ENCODE measurements at places on chromosomes 12 and 14.

DNA sequence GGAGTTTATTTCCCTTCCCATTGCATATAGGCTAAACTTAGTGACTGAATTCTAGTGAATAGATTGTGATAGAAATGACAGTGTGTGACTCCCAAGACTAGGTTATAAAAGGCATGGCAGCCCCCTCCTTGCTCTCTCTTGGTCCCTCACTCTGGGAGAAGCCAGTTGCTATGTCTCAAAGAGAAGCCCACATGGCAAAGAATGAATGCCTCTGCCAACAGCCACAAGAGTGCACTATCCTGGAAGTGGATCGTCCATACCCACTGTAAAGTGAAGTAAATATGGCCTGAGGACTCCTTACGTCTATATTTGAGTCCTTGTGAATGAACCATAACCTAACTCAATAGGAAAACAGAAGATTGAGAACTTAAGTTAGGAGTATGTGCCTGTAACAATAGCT is 35.4 kb upstream of the HMGA2 start:
- DNase-seq: no peak

DNA sequence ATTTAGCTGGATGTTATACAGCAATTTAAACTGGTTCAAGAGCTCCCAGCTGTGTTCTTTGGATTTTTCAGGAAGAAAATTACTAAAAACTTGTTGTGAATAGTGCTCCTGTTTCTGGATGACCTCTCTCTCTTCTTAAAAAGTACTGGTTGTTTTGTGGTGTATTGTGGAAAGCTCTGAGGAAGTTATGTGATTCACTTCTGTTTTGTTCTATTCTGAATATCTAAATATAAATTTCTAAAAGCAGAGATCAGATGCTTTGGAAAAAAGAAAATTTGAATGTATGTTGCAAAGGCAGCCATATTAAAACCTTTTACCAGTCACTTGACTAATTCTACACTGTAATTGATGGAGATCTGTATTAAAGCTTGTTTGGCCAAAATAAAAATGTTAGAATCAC is 3.4 kb upstream of the C3AR1 start:
- no peak for DNase-seq

- DNase-seq: no peak
Observed at GRCh38 chr14:105150368-105151083, 18.1 kb downstream of the JAG2 start.

- no peak for DNase-seq
Observed at GRCh38 chr14:103134405-103134804, 11.1 kb downstream of the TNFAIP2 start.

- DNase-seq: no peak
Observed at GRCh38 chr12:26327975-26328644, 132.7 kb downstream of the SSPN start.

GRCh38 chr12:32706335-32707024 is 27.4 kb downstream of the DNM1L start:
- DNase-seq: no peak

DNA sequence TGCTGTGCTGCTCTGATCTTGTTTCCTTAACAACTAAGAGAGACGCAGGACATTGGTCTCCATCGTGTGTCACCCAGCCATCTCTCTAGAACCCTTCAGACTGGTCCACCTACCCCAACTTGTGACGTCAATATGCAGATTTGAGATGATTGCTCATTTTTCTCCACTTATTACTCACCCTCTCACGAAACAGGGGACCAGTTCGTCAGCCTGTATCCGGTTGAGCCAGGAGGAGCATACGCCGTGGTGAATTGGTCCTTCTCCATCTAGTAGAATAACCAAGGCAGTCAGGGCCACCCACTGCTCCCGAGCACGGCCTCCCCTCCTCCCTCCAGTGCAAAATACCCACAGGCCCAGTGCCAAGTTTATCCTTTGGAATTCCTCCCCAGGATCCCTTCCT is 36.2 kb upstream of the FBXO21 start:
- DNase-seq: no peak

DNA sequence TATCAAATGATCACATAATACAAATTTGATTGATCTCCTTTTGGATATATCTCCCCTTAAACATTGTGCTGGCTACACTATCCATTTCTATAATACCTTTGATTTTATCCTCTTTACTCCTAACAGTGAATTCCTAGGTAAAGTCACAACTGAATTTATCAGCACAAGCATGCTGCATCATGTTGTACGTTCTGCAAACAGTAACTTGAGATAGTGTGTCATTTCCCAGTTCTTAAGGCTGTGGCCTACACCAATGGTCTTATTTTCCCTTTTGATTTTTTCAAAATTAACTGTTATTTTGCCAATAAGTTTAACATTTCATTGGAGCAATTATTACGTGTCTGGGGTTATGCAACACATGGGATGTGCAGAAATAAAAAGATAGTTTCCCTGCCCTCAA is 24.8 kb downstream of the PRKCH start:
- DNase-seq: no peak

GRCh38 chr14:88323086-88323522 is at the start of gene KCNK10:
Gene KCNK10 (minus strand): TSS chr14:88323269. CDS start chr14:88322798, 471 bp downstream.
- no peak for DNase-seq

- no peak for DNase-seq
Observed at GRCh38 chr12:104219361-104219892, 3.8 kb downstream of the TXNRD1 start.

- DNase-seq: no peak
Observed at GRCh38 chr14:72965249-72965648, 39.0 kb downstream of the DCAF4 start.

- DNase-seq: no peak
Observed at GRCh38 chr12:23948291-23948690, 1.2 kb downstream of the SOX5 start.

GRCh38 chr12:21438643-21439042 is 1.2 kb downstream of the PYROXD1 start:
- DNase-seq: no peak

GRCh38 chr12:6358881-6359280 is 16.5 kb downstream of the SCNN1A start:
- DNase-seq: no peak

GRCh38 chr12:100279607-100280244 is 12.7 kb downstream of the SCYL2 start:
- no peak for DNase-seq

DNA sequence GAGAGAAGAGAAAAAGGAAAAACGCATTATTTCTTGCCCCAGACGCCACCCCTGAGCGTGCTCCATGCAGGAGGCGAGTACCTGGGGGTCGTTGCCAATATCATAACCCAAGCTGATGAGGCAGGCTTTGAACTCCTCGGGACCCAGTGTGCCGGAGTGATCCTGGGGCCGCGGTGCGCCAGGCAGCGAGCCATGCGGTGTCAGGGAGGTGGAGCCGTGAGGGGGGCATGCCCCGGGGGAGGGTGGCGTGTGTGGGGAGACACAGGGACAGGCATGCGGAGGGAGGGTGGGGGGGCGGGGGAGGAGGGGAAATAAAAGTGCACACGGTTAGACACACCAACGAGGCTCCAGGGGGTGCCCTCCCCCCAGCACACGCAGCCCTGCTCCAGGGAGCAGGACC is 86.0 kb upstream of the ZFP36L1 start:
- no peak for DNase-seq

DNA sequence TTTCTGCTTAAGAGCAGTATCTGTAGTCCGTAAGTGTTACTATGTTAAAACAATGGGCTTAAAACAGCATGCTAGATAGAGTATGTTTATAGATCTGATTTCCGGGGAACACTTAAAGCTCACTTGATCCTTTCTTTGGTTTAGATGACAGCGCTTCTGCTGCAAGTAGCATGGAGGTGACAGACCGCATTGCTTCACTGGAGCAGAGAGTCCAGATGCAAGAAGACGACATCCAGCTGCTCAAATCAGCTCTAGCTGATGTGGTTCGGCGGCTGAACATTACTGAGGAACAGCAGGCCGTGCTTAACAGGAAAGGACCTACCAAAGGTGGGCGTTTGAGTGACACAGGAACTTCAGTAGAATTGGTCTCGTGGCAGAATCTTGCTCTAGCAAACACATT is 57.5 kb downstream of the EML1 start:
- no peak for DNase-seq

GRCh38 chr12:128056136-128056801 is 210.7 kb upstream of the TMEM132C start:
- DNase-seq: no peak

GRCh38 chr12:28217805-28218204 is 27.5 kb downstream of the CCDC91 start:
- DNase-seq: no peak

DNA sequence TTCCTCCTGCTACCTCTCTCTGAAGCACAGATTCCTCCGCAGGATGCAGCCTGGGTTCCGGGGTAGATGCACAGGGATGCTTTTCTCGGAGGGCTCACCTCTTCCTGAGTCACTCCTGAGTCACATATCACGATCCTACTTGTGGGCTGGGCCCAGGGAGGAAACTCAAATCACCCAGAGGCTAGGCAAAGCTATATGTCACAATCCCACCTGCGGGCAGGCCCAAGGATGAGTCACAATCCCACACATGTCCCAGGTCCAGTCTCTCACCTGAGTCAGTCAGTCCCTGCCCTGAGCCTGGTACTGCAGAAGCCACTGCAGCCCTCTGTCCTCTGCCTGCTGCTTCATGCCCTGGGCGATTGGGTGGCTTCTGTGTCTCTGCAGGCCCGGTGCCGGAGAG is 149.0 kb upstream of the GSC start:
- no peak for DNase-seq

- DNase-seq: no peak
Observed at GRCh38 chr14:73833530-73834260, 17.9 kb upstream of the PTGR2 start.

GRCh38 chr12:14716848-14717444 is 20.5 kb upstream of the GUCY2C start:
- peak; percentile 57 for DNase-seq

- no peak for DNase-seq
Observed at GRCh38 chr14:67395876-67396189, 16.1 kb downstream of the PLEK2 start.

DNA sequence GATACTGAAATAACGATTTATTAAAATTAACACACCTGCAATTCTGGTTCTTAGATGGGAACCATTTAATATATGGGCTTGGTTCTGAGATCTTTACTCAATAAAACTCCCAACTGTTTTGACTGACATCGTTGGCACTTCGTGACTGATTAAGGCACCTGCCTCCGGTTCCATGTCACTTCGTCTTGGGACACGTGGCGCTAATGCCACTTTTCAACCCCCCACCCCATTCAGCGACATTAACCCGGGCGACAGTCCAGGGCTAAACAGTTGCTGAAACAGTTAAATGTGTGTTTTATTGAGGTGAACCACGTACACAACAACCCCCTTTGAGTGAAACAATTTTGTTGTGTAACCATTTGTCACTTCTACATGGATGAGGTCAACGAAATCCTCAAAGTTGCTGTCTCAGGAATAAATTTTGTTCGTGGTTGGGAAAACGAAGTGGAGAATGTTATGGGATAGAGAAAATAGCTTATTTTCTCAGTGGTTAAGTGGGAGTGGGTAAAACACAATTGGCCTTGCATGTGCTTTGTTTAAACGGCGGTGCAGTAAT is 9.9 kb upstream of the SLC38A2 start:
- no peak for DNase-seq

DNA sequence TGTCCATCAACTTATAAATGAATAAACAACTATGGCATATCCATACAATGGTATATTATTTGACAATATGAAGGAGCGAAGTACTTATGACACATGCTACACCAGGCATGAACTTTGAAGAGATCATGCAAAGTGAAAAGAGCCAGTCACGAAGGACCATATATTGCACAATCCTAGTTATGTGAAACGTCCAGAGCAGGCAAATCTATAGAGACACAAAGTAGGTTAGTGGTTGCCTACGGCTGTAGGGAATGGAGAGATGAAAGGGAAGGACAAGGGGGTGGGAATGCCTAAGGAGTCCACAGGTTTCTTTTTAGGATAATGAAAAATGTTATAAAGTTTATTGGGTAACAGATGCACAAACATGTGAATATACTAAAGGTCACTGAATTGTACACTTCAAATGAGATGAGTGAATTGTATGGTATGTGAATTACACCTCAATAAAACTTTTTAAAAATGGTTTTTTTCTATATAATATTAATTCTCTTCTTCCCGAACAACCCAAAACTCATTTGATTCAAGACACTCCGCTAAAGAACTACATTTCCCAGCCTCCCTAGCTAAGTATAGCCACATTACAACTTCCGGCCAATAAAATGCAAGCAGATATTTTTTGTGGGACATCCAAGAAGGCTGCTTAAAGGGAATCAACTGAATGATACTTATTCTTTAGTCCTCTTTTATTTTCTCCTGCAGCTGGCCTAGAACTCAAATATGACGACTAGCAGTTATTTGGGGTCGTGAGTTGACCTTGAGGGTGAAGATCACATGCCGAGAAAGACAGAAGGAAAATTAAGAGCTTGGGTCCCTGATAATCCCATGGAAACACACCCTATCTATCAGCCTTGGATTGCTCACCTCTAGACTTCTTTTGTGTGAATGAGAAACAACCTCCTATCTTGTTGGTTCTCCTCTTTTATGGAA is 187.2 kb downstream of the TTC8 start:
- no peak for DNase-seq

DNA sequence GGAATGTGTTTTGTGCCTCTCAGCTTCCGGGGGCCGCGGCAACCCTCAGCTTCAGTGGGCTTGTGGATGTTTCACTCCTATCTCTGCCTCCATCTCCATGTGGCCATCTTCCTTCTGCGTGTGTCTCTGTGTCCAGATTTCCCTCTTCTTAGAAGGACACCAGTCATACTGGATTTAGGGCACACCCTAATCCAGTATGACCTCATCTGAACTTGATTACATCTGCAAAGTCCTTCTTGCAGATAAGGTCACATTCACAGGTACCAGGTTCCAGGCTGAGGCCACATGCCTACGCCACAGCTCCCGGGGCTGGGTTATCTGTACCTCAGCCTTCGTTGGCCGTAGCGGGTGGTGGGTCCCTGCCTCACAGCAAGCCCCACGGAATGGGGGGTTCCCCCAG is 68.9 kb downstream of the ZNF664 start:
- no peak for DNase-seq

DNA sequence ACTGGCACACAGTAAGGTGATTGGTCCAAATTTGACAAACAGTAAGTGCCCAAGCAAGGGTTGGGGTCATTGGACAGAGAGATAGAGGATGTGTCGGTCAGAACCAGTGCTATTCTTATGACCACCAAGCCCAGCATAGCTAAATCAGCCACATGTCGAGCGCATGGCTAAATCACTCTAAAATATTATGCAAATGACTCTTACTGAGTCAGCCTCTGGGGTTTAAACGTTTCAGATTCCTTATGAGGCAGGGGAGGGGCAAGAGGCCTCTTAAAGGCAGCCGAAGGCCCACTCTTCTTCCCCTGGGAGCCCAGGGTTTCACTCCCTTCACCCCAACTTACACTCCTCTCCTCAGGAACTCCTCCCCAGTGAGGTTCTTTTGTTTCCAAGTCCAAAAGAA is 603 bp upstream of the ENDOU start:
- DNase-seq: no peak

All from CD4-positive, alpha-beta T cell treated with Interleukin-6 at 100 ng/mL for 8 hours (primary cell).